ENCODE measurements at places on chromosomes 3 and 15. TPM values are rescaled to one million over a fixed set of nuclear protein-coding genes. Genes with fewer than 3 reads are reported as not detected.

Gene DHFR2
- 6.0 TPM for total RNA-seq

- H3K27me3 ChIP-seq = peaks cover 23% of the 10 kb centered on the region
- no peaks in the 10 kb centered on the region for H3K36me3 ChIP-seq
- no peaks in the 10 kb centered on the region for H3K4me1 ChIP-seq
- no peak for DNase-seq
- H3K27ac ChIP-seq = no peak overlapping the region
Measured at GRCh38 chr3:71771884-71772283, 13.1 kb downstream of the PROK2 start.

- no peaks in the 10 kb centered on the region for H3K27me3 ChIP-seq
- no peak overlapping the region for H3K27ac ChIP-seq
- H3K4me3 ChIP-seq = no peak overlapping the region
- no peaks in the 10 kb centered on the region for H3K36me3 ChIP-seq
Measured at GRCh38 chr3:69059688-69060087, 7.6 kb upstream of the TMF1 start.

DNA sequence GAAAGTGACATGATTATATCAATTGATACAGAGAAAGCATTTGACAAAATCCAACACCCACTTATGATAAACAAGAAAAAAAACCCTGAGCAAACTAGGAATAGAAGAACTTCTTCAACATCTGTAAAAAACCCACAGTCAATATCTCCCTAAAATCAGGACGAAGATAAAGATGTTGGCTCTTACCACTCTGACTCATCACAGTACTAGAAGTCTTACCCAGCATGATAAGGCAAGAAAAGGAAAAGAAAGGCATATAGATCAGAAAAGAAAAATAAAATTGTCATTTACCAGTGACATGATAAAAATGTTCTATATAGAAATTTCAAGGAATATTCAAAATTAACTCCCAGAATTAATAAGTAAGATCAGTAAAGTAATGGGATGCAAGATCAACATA is 7.2 kb upstream of the FBXW12 start:
- no peak for DNase-seq
- H3K27ac ChIP-seq = no peak overlapping the region
- no peaks in the 10 kb centered on the region for H3K36me3 ChIP-seq
- H3K4me1 ChIP-seq = no peaks in the 10 kb centered on the region
- no peak overlapping the region for H3K4me3 ChIP-seq

- DNase-seq = no peak
- peak overlapping the region; percentile 90 for H3K27ac ChIP-seq
- peaks cover 3% of the 10 kb centered on the region for H3K4me1 ChIP-seq
- no peaks in the 10 kb centered on the region for H3K36me3 ChIP-seq
- H3K4me3 ChIP-seq = peak overlapping the region; percentile 87
Measured at GRCh38 chr3:98900265-98901118, 1.0 kb downstream of the DCBLD2 start.

Gene RPL32
- 536 TPM for total RNA-seq

DNA sequence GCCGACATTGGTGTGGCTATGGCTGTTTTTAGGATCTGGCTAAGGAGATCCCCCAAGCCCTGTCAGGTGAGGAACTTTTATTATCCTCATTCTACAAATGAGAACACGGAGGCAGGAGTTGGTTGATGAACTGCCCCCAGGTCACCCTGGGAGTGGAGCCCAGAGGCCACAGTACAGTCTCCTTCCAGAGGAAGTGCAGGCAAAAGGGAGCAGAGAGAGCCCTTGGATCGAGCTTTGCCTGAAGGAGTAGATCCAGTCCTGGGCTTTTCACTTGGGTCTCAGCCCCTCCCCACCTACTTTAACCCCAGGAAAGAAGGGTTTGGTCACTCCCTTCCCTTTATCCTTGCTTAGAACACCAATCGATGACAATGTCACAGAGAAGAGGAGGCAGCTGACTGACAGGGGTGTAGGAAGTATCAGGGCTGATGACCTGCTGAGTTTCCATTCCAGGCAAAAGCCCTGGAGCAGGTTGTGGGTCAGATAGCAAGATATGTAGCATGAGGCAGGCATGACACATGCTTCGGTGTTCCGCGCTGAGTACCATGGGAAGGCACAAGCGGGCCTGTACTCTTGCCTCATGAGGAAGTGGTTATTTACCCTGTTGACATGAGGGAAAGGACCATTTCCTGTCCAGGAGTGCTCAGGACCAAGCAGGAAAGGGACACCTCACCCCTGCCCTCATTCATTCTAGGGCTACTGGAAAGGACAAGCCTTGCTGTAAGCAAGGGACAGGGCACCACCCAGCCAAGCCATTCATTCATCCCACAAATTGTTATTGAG is 5.8 kb upstream of the PLA2G4D start:
- H3K4me3 ChIP-seq = no peak overlapping the region
- no peaks in the 10 kb centered on the region for H3K36me3 ChIP-seq
- H3K27ac ChIP-seq = no peak overlapping the region
- H3K27me3 ChIP-seq = no peaks in the 10 kb centered on the region

Gene CORO2B
- total RNA-seq = 2.2 TPM

Gene ALCAM
- total RNA-seq = 16.7 TPM

DNA sequence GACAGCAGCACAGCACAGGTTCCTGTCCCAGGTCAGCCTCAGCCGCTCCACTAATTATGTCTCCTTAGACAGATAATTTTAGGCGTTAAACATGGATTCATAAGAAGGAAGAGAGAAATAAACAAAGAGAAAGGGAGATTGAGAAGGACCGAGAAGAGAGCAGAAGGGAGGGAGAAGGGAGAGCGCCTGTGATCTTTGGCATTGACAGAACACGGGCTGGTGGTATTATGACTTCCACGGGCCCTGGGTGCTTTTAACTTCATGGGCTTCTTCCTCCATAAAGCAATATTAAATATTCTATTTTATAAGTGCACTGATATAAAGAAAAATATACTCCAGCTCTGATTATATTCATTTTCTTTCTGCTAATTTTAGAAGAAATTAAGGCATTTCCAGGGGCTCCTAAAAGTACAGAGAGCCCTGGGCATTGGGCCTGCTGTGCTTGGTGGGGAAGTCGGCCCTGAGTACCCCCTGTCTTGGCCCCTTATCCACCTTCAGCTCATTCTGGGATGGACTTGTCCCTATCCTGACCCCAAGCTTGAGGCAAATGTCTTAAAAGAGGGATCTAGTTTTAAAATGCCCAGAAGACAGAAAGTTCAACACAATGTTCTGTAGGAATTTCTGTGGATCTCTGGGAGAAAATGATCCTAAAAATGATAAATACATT is 135.3 kb downstream of the MEX3B start:
- no peak overlapping the region for H3K4me3 ChIP-seq
- H3K4me1 ChIP-seq = peaks cover 7% of the 10 kb centered on the region
- no peaks in the 10 kb centered on the region for H3K27me3 ChIP-seq
- H3K27ac ChIP-seq = no peak overlapping the region
- DNase-seq = no peak
- H3K36me3 ChIP-seq = no peaks in the 10 kb centered on the region

GRCh38 chr3:31522152-31522551 is 10.6 kb upstream of the STT3B start:
- no peaks in the 10 kb centered on the region for H3K36me3 ChIP-seq
- H3K4me1 ChIP-seq = no peaks in the 10 kb centered on the region
- no peak overlapping the region for H3K4me3 ChIP-seq
- DNase-seq = no peak

DNA sequence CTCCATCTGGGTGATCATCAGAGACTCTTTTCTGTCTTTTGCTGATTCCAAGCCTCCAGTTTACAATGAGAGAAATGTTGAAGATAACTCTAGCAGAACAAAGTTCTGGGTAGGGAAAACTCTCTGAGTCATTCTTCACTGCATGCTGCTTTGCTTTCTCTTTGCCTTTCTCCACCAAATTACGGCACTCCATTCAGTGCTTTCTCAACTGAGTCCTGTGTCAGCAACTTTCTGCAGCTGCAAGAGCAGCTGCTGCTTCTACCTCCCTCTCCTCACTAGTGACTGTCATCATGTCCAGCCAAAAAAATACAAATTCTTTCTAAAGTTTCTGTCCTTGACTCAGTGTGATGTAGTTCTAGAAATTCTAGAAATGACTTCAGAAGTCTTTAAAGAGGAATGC is 953.8 kb downstream of the IGSF11 start:
- no peaks in the 10 kb centered on the region for H3K4me1 ChIP-seq
- no peaks in the 10 kb centered on the region for H3K36me3 ChIP-seq
- DNase-seq = no peak

Gene AGBL1
- total RNA-seq = not detected

Gene AADAC
- 0.95 TPM for total RNA-seq

DNA sequence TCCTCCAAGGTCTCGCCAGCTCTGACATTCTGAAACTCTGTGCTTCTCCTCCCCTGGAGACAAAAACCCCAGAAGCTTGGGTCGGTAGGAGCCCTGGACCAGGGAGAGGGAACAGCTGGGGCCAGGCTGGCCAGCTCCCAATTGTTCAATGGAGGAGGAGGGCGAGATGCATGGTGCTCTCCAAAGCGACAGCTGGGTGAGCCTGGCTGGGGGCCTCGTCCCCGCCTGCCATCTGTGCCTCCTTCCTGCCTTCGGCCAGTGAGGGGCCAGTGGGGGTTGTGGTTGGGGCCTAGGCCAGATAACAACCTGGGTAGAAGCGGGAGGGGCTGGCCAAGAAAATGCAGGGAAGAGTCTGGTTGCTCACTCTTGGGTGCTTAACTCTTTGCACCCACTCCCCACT is 79.4 kb downstream of the CORO2B start:
- H3K4me3 ChIP-seq = no peak overlapping the region
- H3K27me3 ChIP-seq = no peaks in the 10 kb centered on the region
- no peaks in the 10 kb centered on the region for H3K4me1 ChIP-seq
- DNase-seq = no peak
- no peaks in the 10 kb centered on the region for H3K36me3 ChIP-seq

DNA sequence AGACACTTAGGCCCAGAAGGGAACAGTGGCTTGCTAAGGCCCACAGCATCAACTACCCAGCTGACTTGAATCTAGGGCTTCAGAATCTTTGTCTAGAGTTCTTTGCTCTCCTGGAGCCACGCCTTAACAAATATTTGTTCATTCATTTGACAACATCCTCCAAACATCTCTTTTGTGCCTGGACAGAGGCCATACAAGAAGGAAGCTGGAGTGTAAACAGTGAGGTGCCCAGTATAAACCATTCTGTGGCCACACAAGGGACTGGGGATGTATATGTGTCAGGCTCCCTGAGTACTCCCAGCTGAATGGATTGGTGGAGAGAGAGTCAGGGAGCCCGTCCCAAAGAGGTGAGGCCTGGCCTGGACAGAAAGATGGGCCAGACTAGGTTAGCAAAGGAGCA is 3.4 kb downstream of the CIB2 start:
- peaks cover 23% of the 10 kb centered on the region for H3K4me1 ChIP-seq
- H3K36me3 ChIP-seq = no peaks in the 10 kb centered on the region
- H3K27ac ChIP-seq = no peak overlapping the region
- no peak overlapping the region for H3K4me3 ChIP-seq
- no peak for DNase-seq
- no peaks in the 10 kb centered on the region for H3K27me3 ChIP-seq

DNA sequence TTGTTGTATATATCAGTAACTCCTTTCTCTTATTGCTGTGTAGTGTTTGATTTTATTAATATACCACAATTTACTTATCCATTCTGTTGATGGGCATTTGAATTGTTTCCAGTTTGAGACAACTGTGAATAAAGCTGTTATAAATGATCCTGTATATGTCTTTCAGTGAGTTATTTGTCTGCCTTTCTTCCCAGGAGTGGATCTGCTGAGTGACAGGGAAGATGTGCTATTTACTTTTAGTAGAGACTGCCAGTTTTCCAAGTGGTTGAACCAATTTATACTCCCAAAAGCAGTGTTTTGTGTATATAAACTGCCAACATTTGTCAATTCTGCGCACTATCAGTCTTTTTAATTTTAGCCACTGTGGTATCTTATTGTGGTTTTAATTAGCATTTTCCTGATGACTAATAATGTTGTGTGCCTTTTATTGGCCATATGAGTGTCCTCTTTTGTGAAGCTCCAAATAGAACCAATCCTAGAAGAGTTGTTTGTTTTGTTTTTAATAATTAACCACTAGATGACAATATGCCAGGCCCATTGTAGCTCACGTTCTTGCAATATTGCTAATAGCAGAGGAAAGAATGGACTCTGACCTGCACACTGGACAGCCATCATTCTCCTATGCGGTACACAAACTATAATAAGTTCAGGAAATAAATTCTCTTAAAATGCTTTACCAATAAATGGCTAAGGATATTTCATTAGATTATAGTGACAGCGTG is 25.3 kb downstream of the TRANK1 start:
- no peaks in the 10 kb centered on the region for H3K36me3 ChIP-seq
- H3K27me3 ChIP-seq = no peaks in the 10 kb centered on the region
- H3K27ac ChIP-seq = peak overlapping the region; percentile 14
- H3K4me3 ChIP-seq = no peak overlapping the region

DNA sequence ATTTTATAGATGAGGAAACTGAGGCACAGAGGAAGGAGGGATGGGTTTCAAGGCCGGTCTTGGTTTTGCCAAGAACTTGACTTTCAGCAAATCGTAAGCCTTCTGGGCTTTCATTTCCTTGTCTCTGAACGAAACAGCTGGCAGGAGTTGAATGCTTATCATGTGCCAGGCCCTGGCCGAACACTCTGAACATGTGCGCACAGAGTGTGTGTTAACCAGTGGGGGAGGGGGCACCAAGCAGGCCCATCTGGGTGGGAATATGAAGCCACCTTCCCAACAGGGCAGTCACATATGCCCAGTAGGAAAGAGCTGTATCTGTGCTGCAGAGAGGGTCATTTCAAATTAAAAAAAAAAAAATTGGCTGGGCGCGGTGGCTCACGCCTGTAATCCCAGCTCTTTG is 29.3 kb downstream of the ZNF710 start:
- H3K27ac ChIP-seq = peak overlapping the region; percentile 81
- no peak overlapping the region for H3K4me3 ChIP-seq
- H3K4me1 ChIP-seq = peaks cover 26% of the 10 kb centered on the region
- peak; percentile 14 for DNase-seq
- no peaks in the 10 kb centered on the region for H3K36me3 ChIP-seq

DNA sequence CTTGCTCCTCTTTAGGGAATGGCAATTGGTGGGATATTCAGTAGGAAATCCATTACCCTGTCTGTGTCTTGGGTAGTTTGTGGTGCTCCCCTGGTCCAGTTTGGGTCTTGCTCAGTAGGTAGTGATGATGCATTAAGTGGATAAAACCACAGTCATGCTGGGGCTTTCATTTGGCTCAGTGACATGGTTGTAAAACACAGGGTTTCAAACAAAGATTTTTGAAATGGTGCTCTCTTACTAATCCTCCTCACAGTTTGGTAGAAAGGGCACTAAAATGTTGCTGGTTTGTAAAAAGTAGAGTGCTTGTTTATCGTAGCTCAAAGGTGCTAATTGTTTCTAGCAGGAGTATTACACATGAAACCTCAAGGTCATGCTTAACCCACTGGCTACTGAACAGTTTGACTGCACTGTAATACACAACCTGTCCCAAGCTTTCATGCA is 22.9 kb downstream of the BBX start:
- no peaks in the 10 kb centered on the region for H3K27me3 ChIP-seq
- peaks cover 4% of the 10 kb centered on the region for H3K4me1 ChIP-seq
- H3K27ac ChIP-seq = no peak overlapping the region
- no peak overlapping the region for H3K4me3 ChIP-seq
- no peaks in the 10 kb centered on the region for H3K36me3 ChIP-seq

DNA sequence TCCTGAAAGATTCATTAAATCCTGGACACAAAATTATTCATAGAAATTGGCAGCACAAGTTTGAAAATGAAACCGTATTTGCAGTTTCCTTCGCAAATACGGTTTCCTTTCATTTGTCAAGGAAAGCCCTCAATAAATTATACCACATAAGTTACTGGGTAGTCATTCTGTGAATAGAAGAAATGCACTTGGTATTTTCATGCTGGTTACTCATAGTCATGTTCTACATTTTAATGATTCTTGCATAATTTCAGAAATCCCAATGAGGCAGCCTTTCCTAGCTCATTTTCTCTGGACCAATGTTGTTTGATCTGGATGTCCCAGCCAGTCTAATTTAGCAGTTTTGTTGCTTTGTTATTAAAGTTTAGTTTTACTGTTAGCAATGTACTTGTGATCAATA is 43.2 kb downstream of the MINAR1 start:
- H3K27ac ChIP-seq = no peak overlapping the region
- no peak overlapping the region for H3K4me3 ChIP-seq
- no peaks in the 10 kb centered on the region for H3K27me3 ChIP-seq
- no peak for DNase-seq
